Activated CD8-positive, alpha-beta memory T cell treated with anti-CD3 and anti-CD28 coated beads, Interleukin-2, amount 10 ng/mL, durations not matched to agents 7 days and 5 days (primary cell): ENCODE measurements at places on chromosomes 3 and 15.

DNA sequence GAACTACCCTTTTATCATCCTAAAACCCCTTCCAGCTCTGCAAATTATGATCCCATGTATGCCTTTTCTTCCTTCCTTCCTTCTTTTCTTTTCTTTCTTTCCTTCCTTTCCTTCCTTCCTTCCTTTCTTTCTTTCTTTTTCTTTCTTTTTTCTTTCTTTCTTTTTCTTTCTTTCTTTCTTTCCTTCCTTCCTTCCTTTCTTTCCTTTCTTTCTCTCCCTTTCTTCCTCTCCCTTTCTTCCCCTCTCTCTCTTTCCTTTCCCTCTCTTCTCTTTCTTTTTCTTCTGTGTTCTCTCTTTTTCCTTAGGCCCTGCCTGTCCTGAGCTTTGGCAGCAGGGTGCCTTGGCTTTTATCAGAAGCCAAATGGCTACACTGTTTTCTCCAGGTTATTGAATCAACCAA, 66.8 kb downstream of the IQCH start:
- DNase-seq, result no peak

- no peak for DNase-seq
These were observed 224.5 kb downstream of the MEIS2 start for GRCh38 chr15:36875740-36876334.

GRCh38 chr3:144350125-144350524, 378.5 kb downstream of the DIPK2A start:
- DNase-seq, result no peak

DNA sequence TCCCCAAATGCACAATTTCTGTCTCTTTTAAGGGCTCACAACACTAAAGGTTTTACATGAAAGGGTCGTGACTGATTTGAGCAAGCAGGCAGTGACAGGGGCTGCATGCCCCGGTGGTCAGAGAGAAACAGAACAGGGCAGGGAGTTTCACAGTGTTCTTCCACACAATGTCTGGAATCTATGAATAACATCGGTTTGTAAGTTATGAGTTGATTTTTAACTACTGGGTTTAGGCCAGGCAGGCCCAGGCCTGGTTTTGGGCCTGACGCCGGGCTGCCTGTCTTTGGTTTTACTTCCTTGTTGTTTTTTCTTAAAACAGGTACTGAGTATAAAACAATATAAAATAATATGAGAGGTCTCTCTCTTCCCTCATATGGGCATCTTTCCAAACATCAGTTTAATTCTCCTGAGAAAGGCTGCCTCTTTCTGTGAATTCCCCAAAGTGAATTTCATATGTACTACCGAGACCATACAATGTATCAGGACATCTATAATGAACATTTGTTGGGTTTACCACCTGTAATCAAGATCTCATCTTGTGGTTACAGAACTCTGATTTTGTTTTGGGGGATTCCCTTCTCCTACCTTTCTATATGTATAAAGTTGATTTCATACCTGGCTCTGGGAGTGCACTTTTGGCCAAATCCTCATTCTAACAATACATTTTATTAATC, 74.4 kb downstream of the CD200 start:
- no peak for DNase-seq

DNA sequence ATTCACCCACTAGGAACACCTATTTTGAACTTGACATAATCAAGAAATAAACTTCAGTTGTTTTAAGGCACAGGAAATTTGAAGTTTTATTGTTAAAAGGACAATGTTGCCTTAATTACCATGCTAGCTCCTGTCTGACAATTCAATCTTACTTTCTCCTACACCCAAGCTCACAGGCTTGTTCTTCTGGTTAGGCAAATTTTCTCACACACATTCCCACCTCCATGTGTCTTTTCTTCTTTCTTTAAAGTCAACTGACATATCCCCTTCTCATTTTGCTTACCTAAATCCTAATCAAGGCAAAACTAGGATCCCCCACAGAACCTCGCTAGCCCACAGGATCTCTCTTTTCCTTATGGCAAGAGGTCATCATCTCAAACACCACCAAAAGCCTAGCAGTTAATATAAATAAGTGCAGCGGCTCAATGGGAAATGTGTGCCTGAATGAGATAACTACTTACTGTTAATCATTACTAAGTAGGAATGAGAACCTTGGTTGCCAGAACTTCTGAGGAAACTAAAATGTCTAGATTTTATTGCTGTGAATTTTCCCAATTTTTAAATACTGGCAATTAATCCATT, 189.3 kb downstream of the PLCH1 start:
- no peak for DNase-seq

GRCh38 chr15:73925848-73926218, 429 bp upstream of the LOXL1 start:
- DNase-seq, result no peak

GRCh38 chr3:19931767-19932188, 2.2 kb downstream of the EFHB start:
- DNase-seq, result no peak

- DNase-seq, result no peak
These were observed 168.8 kb upstream of the TTC14 start for GRCh38 chr3:180433152-180433551.

- peak; percentile 44 for DNase-seq
These were observed 5.5 kb upstream of the ARID3B start for GRCh38 chr15:74535388-74536084.

DNA sequence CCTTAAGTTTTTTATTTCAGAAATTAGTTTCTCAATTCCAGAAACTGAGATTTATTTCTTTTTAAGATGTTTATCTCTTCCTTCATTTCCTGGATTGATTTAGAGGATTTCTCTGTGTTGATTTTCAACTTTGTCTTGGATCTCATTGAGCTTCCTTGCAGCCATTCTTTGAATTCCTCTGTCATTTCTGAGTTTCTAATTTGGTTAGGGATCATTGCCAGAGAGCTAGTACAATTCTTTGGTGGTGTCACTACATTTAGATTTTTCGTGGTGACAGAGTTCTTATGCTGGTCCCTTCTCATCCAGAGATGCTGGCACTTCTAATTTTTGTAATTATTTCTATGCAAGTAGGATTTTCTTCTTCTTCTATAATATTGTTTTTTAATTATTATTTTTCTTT, 691.1 kb upstream of the NAALADL2 start:
- no peak for DNase-seq

- DNase-seq, result no peak
These were observed 139.8 kb downstream of the IGF1R start for GRCh38 chr15:98787936-98788757.

GRCh38 chr3:29827756-29828155, 546.9 kb downstream of the RBMS3 start:
- DNase-seq, result no peak

DNA sequence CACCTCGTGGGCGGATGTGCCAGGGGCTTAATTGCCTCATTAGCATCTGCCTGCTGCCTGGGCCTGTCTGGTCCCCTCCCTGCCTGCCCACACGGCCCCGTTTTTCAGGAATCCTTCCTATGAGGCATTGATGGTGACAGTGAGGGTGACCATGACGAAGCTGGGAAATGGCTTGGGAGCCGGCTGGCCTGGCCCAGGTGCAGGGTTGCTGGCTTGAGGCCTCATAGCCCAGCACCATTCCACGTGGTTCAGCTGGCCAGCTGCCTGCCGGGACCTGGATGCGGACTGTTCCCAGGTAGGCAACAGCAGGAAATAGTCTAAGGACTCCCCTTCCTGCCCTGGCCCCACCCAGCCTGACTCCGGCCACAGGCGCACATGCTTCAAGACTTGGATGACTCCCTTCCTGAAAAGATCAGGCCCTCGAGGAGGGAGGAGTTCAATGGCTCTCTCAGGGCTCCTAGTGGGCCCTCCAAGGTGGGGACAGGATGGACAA, 8.9 kb upstream of the DUSP7 start:
- no peak for DNase-seq

DNA sequence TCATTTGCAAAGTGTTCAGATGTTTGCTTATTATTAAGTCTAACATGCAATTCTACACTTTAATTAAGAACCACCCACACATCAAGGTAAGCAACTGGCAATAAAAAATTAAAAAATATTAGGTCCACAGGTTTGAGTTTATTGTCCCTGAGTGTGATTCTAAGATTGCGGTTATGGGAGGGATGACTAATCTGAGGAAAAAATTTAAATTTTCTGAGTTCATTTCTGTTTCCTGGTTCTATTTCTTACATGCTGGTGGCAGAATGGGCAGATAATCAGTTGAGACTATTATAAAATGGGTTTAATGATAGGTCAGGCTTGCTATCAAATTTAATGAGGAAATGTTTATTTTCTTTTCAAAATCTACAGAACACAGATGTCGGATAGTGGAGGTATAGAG, 105.9 kb downstream of the TP63 start:
- no peak for DNase-seq

DNA sequence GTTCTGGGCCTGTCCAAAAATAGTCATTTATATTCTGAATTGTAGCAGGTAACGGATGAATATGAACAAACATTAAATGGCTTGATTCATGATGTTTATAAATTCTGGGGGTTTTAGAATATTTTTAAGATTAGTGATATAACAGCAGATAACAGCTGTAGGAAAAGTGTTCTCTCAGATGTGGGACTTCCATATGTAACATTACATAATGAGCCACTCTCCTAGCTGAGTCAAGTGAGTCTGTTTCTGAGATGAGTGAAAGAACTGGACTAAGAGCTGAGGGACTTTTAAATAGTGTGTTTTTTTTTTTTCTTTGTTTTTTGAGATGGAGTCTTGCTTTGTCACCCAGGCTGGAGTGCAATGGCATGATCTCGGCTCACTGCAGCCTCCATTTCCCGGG, 13.9 kb downstream of the YEATS2 start:
- DNase-seq, result no peak

GRCh38 chr15:40379853-40380252, 2.7 kb upstream of the KNSTRN start:
- DNase-seq, result no peak

DNA sequence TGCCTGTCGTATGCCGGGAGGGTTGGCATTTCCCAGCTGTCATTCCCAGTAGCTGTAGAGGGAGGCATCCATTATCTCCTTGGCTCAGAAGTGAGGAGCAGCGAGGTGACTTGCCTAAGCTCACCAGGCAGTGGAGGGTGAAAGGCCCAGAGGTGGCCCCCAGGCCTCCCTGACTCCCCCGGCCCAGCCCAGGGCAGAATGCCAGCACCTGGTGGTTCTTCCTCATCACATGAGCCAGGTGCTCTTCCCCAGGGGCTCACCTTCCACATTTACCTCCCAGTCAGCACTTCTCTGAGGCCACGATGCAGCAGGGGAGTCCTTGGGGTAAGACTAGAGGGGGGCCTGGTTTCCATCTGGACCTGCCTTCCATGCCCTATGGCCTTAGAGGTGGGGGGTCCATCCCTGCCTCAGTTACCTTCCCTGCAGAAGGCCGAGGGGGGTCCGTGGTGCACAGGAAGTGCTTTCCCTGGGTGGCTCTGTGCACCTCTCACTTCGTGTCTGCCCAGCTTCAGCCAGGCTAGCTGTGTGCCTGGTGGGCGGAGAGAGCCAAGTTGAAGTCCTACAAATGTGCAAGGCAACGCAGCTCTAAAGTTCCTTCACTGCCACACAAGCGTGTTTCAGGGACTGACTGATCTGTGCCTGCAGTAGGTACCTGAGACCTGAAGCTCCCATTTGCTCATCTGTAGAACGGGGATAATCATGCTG, 70.3 kb upstream of the PLXNA1 start:
- DNase-seq, result no peak

- DNase-seq, result no peak
These were observed 11.5 kb downstream of the CPNE9 start for GRCh38 chr3:9715136-9715535.

DNA sequence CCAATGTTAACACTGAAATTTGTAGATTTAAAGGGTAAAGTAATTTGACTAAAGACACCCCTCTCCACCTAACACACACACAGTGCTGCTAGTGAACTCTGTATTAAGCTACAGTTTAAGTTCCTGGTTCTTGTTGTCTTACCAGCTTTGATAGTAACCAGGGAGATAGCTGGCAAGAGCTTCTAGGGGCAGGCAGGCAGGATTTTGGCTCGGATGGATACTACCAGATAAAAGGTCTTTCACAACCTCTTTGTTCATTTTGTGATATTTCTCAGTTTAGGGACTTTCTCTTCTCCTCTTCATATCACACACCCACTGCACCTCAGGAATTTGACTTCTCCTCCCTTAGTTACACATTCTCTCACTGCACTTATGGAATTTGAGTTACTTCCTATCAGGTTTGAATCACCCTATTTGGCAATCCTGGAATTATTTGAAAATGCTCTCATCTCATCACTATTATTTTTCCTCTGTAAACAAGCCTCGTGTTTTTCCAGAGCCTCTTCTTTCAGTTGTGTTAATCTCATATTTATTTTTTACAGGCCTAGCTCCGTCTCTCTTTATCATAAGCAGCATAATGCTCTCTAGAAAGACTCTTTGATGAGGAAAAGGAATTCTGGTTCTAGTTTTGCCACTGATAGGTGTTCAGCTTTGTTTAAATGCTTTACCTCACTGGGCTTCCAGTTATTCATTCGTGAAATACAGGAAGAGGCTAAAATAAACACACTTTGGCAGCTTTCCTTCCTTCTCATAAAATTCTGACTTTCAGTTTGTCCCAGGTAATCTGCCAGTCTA, 23.0 kb upstream of the CLDN1 start:
- DNase-seq, result no peak

DNA sequence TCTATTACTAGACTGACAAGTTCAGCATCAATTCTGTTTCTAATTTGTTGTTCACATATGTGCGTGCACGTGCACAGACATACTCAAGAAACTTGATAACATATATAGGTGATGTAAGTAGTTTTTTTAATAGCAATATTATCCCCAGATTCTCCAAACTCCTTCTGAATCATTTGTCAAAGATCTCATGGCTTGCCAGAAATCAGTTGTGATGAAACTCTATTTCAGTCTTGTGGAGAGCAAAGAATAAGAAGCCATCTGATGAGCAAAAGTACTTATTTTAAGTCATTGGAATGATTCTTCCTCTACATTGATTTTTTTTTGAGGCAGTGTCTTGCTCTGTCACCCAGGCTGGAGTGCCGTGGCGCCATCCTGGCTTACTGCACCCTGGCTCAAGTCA, 167.0 kb upstream of the TBL1XR1 start:
- DNase-seq, result no peak

DNA sequence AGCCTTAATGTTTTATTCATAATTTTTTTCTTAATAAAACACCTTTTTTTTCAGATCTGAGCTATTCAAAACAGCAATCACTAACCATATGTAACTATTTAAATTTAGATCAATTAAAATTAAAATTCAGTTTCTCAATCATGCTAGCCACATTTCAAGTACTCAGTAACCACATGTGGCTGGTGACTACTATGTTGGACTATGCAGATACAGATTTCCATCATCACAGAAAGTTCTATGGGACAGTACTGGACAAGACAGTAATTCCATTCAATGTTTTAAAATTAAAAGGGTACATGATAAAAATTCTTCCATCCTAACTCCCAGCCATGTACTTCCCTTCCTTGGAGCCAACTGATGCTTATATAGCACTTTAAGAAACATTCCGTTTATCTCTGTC, 119.3 kb downstream of the GLDN start:
- DNase-seq, result no peak

DNA sequence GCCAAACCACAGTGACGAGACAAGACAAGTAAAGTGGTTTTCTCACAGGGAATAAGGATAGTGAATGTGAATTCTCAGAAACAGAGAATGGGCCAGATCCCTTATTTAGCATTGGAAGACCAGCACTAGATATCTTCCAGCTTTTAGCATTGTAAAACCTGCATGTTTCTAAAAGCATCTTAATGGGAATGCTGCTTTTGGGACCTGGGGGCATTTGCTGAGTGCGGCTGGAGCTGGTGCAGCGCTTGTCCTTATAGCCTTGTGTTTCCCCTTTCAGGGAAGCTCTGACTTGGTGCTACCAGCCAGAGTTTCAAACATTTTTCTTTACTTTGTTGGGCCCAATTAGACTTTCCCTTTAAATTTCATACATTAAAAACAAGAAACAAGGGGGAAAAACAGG, 52.9 kb downstream of the CLSTN2 start:
- no peak for DNase-seq
